ENCODE measurements at places on chromosomes 2 and 18. TPM values are rescaled to one million over a fixed set of nuclear protein-coding genes. Genes with fewer than 3 reads are reported as not detected.

GRCh38 chr2:171521361-171522051 lies 768 bp upstream of the CYBRD1 start:
- no peaks in the 10 kb centered on the region for H3K4me1 ChIP-seq
- no peaks in the 10 kb centered on the region for H3K36me3 ChIP-seq
- H3K4me3 ChIP-seq = no peak overlapping the region
- DNase-seq = no peak
- peak overlapping the region; percentile 62 for H3K27ac ChIP-seq

- H3K4me1 ChIP-seq = no peaks in the 10 kb centered on the region
- no peak for DNase-seq
- H3K36me3 ChIP-seq = no peaks in the 10 kb centered on the region
- no peaks in the 10 kb centered on the region for H3K27me3 ChIP-seq
- H3K27ac ChIP-seq = no peak overlapping the region
- H3K4me3 ChIP-seq = no peak overlapping the region
These were observed 16.9 kb upstream of the CYBRD1 start for GRCh38 chr2:171505374-171505773.

DNA sequence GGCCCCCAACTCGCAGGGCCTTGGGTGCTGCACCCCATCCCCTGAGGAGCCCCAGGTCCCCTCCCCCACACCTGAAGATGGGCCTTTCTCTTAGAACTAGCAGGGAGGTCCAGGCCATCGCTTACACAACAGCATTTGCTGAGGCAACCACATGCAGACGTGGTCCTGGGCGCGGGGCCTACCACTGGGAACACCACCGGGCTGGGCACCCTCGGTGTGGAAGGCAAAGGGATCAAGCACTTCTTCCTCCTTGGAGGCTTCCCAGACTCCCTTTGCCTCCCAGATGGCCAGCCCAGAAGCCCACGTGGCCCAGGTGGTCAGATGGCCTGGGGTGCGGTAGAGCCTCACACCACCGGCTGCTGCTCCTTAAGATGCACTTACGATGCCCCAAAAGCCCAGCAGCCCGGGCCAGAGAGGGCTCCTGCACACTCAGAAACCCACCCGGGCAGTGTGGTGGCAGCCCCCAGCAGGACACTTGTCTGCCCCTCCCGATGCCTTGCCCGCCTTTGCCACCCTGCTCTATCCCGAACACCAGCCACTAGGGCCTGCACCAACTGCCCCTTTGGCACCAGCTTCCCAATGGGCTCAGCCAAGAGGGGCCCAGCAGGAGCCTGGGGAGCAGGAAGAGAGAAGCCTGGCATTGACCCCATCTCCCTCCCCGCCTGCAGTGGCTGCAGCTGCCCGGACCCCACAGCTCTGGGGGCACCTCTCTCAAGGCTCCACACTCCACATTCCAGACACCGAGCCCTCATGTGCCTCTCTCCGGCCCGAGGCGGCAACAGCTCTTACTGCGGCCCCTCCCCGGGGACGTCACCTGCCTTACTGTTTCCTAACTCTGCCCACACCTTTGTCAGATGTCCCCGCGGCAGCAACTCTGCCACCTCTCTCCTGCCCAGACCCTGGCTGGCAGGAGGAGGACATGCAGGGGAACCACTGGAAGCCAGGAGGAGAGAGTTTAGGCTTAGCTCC lies 13.9 kb upstream of the MLPH start:
- no peaks in the 10 kb centered on the region for H3K36me3 ChIP-seq
- peaks cover 11% of the 10 kb centered on the region for H3K4me1 ChIP-seq
- no peak overlapping the region for H3K27ac ChIP-seq
- DNase-seq = no peak
- H3K4me3 ChIP-seq = no peak overlapping the region

- no peaks in the 10 kb centered on the region for H3K36me3 ChIP-seq
- no peak for DNase-seq
- no peaks in the 10 kb centered on the region for H3K4me1 ChIP-seq
- H3K4me3 ChIP-seq = no peak overlapping the region
- H3K27me3 ChIP-seq = no peaks in the 10 kb centered on the region
- H3K27ac ChIP-seq = no peak overlapping the region
These were observed 228.7 kb downstream of the TXNL1 start for GRCh38 chr18:56409736-56410135.

DNA sequence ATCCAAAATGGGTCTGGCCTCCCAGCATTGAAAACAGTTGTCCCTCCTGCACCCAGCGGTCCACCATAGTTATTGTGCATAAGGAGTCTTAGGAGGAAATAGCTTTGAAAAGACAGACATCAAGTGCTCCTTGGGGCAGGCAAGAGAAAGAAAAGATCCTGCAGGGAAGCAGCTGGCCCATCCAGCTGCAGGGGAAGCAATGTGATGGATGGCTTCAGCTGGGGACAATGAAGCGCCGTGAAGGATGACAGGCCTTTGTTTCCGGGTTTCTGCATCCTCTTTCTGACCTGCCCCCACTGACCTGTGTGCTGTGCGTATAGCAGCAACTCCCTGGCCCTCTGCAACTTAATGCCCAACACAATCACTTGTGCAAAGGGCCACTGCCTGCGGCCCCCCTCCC lies 142.9 kb upstream of the NCKAP5 start:
- no peak overlapping the region for H3K27ac ChIP-seq
- DNase-seq = no peak
- H3K4me1 ChIP-seq = no peaks in the 10 kb centered on the region
- no peaks in the 10 kb centered on the region for H3K27me3 ChIP-seq

ANKRD30B gene
- not detected for total RNA-seq

MOGAT1 gene
- not detected for total RNA-seq

CCDC148 gene
- not detected for total RNA-seq

YPEL5 gene
- total RNA-seq = 38.3 TPM

GKN1 gene
- not detected for total RNA-seq

RBM44 gene
- total RNA-seq = 0.63 TPM

CEBPZ gene
- total RNA-seq = 100 TPM

DES gene
- total RNA-seq = not detected

G6PC2 gene
- not detected for total RNA-seq

PAX8 gene
- total RNA-seq = 2.3 TPM
